Aorta (tissue), 5 donors: ENCODE measurements at places on chromosomes 3 and 15. TPM values are rescaled to one million over a fixed set of nuclear protein-coding genes. Genes with fewer than 3 reads are reported as not detected.

DNA sequence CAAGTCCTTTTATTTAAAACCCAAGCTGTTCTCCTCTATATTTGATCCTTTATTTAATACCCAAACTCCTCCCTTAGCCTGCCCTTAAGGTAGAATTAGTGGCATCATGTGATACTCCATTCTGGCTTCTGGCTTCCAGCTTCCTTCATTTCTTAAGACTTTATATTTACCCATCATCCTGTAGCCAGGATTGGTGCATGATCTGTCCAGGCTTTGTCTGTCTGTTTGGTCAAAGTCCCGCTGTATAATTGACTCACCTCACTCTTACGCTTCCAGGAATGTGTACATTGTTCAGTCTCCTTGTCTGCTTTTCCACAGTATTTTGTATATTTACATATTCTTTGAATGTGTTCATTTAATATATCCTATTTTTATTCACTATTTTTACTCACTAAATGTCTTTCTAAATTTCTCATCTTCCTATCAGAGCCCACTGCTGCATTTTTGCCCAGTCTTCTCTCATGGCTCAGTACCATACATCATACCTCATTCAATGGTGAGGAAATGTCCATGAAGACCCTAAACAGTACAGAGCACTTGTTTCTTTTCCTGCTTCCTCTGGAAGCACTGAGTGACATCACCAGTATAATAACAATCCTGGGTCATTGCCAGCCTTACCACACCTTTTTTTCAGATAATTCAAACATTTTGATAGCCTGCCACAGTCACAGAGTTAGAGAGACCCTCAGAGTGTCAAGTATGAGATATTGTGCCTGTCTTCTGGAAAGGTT, 31.5 kb downstream of the TMEM108 start:
- no peak for DNase-seq

- no peak for DNase-seq
These were observed 11.6 kb upstream of the ZXDC start for GRCh38 chr3:126487151-126487771.

- DNase-seq = peak; percentile 51
These were observed 93.1 kb downstream of the ATP10A start for GRCh38 chr15:25770031-25770430.

DNA sequence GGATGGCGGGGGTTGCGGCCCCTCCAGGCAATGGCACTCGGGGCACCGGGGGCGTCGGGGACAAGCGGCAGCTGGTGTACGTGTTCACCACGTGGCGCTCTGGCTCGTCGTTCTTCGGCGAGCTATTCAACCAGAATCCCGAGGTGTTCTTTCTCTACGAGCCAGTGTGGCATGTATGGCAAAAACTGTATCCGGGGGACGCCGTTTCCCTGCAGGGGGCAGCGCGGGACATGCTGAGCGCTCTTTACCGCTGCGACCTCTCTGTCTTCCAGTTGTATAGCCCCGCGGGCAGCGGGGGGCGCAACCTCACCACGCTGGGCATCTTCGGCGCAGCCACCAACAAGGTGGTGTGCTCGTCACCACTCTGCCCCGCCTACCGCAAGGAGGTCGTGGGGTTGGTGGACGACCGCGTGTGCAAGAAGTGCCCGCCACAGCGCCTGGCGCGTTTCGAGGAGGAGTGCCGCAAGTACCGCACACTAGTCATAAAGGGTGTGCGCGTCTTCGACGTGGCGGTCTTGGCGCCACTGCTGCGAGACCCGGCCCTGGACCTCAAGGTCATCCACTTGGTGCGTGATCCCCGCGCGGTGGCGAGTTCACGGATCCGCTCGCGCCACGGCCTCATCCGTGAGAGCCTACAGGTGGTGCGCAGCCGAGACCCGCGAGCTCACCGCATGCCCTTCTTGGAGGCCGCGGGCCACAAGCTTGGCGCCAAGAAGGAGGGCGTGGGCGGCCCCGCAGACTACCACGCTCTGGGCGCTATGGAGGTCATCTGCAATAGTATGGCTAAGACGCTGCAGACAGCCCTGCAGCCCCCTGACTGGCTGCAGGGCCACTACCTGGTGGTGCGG, 1.9 kb downstream of the CHST2 start:
- DNase-seq = peak; percentile 80

DNA sequence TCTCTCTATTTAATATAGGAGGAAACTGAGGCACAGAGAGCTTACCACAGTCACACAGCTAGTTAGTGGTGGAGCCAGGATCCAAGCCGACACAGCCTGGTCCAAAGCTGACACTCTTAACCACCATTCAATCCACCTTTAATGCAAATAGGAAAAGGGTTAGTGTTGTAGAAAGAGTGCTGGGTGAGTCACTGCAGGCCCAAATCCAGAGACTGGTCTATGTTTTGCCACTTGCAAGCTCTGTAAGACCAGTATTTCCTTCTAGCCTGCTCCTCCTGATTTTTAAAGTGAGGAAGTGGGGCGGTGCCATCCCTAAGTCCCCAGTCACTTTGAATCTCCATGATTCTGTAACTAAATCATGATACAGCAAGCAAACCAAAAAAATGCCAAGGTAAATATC, 111.0 kb downstream of the MECOM start:
- no peak for DNase-seq

DNA sequence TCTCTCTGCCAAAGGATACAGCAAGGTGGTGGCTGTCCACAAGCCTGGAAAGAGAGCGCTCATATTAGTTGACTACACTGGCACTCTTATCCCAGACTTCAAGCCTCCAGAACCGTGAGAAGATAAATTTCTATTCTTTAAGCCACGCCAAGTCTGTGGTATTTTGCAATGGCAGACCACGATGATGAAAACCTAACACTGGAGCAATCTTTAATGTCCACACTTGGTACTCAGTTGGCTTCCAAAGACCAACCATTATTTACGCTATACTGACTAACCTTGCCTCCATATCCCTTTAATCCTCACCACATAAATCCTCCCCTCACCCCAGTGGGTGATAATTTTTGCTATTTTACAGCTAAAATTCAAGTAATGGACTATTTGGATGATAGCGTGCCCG, 16.9 kb upstream of the LACTB start:
- DNase-seq = no peak

DNA sequence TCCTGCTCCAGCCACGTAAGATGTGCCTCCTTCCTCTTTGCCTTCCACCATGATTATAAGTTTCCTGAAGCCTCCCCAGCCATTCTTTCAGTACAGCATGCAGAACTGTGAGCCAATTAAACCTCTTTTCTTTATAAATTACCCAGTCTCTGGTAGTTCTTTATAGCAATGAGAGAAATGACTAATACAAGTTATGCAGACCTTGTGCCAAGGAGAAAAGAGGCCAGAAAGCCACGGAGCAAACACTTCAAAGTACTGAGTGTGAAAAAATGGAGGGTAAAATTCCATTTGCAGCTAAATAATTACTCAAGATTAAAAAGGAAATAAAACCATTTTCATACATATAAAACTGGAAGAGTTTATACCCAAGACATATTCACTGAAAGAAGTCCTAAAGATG, 213.6 kb upstream of the LINGO1 start:
- no peak for DNase-seq

- DNase-seq = peak; percentile 61
These were observed 698 bp downstream of the IL1RAP start for GRCh38 chr3:190514413-190515153.

DNA sequence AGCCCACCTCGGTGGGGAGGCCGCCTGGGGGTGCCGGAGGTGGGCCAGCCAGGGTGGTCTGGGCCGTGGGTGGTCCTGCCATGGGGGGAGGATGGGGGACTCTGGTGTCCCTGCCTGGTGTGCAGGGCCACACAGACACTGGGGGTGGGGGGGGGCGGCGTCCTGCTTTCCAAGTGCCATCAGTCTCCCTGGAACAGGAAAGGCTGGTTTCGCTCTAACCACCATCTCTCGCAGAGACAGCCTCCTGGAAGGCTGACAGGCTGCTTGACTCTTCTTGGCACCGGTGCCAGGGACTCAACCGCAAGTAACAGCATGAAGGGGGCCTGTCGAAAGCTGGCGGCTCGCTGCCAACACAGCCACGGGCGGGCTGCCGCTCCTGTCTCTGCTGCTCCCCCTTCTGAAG, 40.3 kb downstream of the RGMA start:
- DNase-seq = no peak

- DNase-seq = no peak
These were observed 10.9 kb upstream of the ULK4 start for GRCh38 chr3:41972802-41973201.

- DNase-seq = no peak
These were observed 1.9 kb upstream of the MEX3B start for GRCh38 chr15:82047453-82048400.

GRCh38 chr3:76859596-76859995, 180.3 kb upstream of the ROBO2 start:
- DNase-seq = no peak

GRCh38 chr15:68808770-68809169, 11.9 kb downstream of the ANP32A start:
- DNase-seq = no peak

GRCh38 chr15:65829130-65829764, 37.2 kb upstream of the DENND4A start:
- DNase-seq = no peak

DNA sequence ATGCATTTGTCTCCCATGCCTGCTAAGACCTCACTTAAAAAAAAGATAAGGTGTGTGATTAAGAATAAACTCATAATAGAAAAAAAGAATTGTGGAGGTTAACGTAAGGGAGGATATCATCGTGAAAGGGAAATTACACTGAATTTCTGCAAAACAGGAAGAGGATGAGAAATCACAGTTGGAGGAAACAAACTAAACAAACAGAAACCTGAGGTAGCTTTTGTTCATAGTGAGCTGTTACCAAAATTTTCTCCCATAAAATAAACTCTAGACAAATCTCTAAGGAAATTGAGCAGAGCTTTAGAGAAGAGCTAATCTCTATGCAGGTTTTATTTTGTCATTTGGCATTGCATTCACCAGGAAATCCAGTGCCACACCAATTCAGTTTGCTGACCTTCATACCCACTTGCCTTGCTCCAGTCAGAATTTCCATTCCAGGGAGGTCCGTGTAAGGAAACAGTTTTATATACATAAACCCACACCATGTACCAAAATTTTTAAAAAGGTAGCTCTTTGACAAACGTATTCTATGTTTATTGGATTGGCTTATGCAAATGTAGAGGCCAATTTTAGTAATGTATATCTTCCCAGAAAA, 231.2 kb downstream of the MBNL1 start:
- no peak for DNase-seq

DNA sequence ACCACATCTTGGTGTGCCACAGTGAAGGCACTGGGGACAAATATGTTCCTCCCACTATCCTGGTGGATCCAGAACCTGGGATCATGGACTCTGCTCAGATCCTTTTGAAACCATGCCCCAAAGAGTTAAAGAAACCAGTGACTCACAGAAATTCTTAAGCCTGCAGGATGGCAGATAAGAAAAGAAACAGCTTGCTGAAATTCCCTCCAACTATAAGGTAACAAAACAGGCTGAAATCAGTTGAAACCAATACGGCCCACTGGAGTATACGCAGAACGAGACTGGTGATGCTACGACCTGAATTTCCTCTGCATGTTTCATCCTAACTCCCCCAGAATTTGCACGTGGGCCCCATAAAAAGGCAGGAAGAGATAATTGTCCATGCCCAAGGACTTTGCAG, 209.6 kb downstream of the TJP1 start:
- DNase-seq = no peak

- DNase-seq = no peak
These were observed 25.8 kb upstream of the PIAS1 start for GRCh38 chr15:68028137-68028887.

DNA sequence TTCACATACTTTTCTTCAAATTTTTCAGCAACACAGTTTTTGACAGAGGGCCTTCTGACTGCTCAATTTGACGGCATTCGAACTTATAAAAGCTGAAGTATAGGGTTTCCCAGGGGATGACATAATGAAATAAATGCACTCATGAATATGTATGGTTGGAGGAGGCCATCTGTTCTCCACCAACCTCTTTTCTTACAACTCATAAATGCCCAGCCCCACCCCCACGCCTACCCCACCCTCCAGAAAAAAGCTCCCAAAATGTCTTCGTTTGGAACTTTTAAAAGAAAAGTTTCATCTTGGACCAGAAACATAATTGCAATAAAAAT, 211.6 kb upstream of the LRRN1 start:
- DNase-seq = no peak

GRCh38 chr3:17865631-17866030, 123.2 kb upstream of the TBC1D5 start:
- no peak for DNase-seq

DNA sequence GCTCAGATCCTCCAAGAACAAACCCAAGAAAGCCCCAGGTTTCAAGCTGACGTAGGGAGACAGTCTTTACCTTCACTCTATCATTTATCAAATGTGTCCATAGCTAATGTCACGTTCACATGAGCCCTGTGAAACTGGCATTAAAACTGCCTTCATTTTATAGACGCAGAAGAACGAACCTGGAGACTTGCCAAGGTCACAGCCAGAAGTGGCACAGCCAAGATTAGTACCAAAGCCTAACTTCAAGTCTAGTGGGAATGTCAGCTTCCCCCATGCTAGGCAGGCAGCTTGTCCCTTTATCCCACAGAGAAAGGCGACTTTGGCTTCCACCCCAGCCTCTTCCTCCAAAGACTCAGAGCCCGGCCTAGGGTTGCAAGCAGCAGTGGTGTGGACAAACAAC, 517.2 kb downstream of the SHQ1 start:
- no peak for DNase-seq

DNA sequence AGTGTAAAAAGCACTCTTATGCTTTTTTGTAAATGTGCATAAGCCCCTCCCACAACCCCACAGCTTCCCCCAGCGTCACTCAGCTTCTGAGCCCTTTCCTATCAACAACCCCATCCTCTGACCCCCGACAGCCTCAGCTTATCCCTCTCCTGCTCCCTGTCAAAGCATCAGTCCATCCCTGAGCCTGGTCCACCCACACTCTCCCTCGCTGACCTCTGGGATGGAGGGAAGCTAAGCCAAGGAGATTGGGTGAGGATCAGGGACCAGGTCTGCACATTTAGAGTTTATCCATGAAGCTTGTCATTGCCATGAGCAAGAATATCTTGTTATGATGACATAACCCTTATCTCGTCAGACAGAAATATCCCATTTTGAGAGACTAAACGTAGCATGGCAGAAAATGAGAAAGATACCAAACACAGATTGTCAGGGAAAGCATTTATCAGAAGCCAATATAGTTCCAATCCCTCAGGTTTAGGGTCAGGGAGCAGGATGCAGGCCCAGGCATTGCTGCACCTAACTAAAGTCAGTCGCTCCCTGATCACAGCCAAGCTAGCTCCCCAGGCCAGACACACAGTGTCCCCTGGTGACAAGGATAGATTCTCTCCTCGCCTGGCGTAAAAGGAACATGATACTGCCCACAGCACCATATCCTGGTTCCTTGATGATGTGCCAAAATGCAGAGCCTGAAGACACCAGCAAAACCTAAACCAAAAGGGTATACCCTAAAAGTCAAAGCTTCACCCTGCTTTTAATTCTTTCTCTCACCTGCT, 66.9 kb downstream of the DCLK3 start:
- DNase-seq = no peak

Gene DUOXA2
- total RNA-seq = not detected

Gene CSPG4
- total RNA-seq = 160 TPM

Gene SCN11A
- 0.93 TPM for total RNA-seq

Gene IL20RB
- 2.9 TPM for total RNA-seq

Gene DNAJB8
- not detected for total RNA-seq

Gene TERC
- total RNA-seq = 12.4 TPM

Gene CASR
- total RNA-seq = not detected

Gene TM6SF1
- 7.9 TPM for total RNA-seq

Gene TRIM69
- total RNA-seq = 16.3 TPM
